ENCODE measurements at places on chromosomes 1 and 21.

DNA sequence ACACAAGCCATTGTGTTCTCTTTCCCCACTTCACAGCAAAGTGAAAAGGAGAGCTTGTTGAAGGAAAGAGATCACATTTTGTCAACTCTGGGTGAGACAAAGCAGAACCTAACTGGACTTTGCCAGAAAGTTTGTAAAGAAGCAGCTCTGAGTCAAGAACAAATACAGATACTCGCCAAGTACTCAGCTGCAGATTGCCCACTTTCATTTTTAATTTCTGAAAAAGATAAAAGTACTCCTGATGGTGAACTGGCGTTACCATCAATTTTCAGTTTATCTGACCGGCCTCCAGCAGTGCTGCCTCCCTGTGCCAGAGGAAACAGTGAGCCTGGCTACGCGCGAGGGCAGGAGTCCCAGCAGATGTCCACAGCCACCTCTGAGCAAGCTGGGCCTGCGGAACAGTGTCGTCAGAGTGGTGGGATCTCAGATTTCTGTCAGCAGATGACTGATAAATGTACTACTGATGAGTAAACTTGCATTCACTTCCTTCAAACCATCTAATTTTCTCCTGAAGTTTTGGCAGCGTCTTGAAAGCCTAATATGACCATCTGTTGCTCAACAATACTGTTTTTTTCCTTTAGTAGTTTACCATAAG, 43.7 kb downstream of the BACH1 start:
- DNase-seq, result peak; percentile 91

DNA sequence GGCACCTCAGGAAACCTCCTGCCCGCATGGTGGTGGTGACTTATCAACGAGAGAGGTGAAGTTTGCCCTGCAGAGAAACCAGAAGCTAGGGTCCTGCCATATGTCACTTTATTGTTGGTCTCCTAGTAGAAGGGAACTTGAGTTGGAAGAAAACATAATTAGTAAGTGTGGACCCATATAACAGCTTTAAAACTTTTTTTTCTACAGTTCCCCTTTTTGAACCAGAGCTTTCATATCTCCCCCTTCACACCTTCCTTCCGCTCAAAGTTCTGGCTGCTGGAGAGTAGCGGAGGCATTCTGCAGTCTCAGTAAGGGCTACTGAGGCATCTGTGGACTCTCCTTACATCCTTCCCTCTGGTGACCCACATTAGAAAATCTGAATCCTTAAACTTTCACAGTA, 48.9 kb downstream of the PHC2 start:
- no peak for DNase-seq

GRCh38 chr1:100810360-100810759, 84.3 kb downstream of the EXTL2 start:
- DNase-seq, result no peak

DNA sequence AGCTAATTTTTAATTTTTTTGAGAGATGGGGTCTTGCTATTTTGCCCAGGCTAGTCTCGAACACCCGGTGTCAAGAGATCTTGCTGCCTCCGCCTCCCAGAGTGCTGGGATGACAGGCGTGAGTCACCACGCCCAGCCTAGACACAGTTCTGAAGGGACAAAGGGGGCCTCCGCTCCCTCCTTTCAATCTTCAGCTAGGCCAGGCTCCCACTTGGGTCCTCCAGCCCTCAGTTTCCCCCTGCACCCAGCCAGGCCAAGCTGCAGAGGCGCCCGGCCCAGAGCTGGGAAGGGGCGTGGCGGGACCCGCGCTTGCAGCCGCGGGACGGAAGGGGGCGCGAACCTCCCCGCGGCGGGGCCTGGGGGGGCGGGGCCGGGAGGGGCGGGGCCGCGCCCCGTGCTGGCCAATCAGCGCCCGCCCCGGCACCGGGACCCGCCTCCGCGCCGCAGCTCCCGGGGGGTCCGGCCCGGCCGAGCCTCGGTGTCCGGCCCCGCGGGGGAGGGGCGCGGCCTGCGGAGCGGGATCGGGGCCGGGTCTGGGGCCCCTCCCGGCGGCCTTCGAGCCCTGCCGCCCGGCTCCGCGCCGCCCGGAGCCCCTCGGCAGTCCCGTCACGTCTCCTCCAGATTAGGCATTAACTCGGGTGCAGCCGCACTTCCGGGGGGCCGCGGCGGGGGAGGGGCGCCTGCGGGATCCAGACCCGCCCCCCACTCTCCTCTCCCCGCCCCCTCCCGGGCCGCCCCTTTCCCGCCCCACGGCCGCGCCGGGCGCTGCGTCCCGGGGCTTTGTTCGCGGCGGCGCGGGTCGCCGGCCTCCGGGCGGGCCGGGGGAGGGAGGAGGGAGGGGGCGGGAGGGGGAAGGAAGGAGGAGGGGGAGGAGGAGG, 559 bp upstream of the AGRN start:
- peak; percentile 81 for DNase-seq

DNA sequence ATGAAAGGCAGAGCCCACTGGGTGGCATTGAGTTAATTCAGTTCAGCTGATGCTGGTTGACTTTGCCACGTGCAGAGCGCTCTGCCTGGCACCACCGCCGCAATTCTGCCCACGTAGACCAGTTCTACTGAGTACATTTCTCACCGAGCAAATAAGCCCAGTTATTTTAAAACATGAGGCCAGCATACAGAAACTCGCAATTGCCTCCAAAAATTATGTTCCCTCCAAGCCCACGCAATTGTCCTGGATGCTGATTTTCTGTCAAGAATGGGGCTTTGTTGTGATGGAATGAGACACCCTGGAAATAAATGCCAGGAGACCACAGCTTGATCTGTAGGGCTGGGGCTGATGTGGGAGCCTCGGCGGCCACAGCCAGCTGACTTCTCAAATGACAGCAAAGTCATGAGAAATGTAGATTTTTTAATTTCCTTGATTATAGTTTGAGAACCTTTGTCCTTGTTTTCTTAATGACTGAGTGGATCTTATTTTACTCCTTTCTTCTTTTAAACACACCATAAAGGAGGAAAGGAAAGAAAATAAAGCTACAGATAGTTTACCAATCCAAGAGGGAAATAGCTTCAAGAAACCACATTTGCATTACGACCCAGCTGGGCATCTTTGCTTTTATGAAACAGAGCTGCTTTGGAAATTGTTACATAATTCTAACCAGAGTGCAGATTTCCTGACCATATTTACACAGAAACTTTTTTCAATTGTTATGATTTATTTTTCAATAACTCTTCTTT, 11.6 kb upstream of the PARP1 start:
- no peak for DNase-seq

- DNase-seq, result no peak
Observed at GRCh38 chr1:77830946-77831345, 51.5 kb downstream of the MIGA1 start.

DNA sequence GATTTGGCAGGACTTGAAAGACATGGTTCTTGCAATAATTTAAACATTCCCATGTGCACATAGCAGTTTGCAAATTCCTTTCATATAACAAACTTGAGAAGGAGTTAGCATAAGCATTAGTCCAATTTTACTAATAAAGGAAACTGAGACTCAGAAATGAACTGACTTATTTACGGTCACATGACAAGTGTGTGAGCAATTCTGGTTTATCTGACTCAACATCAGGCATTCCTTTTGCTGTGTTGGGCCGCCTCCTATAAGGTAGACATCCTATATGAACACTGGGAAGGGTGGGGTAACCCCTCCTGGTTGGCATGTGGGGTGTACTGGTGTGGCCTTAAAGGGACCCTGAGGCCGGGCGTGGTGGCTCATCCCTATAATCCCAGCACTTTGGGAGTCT, 8.5 kb upstream of the CPT2 start:
- no peak for DNase-seq

- no peak for DNase-seq
Observed at GRCh38 chr1:17711941-17712340, 43.2 kb upstream of the ACTL8 start.

- DNase-seq, result no peak
Observed at GRCh38 chr1:81590171-81590570, 210.6 kb upstream of the ADGRL2 start.

DNA sequence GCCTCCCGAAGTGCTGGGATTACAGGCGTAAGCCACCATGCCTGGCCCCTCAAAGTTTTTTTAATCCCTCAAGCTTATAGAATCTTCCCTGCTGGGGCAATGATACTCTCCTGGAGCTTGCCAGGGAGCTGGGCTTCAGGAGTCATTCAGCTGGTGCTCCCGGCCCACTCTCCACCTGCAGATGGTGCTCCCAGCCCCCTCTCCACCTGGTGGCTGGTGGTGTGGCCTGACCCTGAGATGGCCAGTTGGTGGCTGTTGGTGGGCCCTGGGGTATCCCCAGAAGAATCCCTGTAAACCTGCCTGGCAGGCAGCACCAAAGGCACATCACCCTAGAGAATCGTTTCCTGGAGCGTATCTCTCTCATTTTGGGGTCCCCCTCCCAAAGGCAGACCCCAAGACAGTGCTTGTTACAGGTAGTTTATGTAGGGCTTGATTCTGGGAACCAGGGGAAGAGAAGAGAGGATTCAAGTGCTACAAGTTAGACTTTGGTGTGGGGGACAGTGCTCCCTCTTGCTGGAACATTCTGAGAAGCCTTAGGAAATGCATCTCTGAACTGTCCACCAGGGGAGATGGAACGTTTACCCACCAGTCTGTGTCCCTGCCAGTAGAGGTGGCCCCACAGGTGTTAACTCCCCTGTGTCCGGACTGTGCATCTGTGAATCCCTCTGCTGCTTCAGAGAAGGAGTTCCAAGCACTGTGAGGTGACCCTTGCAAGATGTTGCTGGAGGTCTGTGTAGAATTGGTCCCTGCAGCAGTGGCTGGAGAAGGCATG, 29.1 kb upstream of the ACTL8 start:
- DNase-seq, result no peak

DNA sequence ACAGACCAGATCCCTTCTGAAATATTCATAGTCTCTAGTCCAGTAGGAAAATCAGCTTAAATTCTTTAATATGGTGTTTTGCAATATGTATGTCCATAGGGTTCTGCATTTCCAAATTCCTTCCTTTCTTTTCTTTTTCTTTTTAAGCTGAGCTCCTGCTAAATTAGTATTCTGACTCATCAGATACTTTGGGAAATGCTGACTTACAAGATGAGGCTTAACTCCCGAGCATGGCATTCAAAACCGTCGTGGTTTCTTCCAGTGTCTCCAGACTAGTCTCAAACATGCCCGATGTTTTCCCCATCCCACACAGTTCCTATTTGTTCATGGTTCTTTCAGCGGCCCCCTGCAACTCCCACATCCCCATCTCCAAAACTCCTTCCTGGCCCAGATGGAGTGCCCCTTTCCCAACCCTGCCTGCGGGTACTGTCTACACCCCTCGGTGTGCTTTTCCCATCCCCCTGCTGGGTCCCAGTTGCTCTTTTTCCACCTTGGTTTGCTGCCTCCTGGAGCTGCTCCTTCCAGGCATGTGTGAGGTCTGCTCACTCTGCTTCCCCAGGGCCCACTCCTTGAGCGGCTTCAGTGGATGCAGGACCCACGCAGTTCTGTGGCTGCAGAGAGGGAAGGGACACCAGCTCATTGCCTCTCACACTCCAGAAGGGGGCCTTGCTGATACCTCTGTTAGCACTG, 19.5 kb upstream of the ETV3 start:
- DNase-seq, result no peak

GRCh38 chr1:101908980-101909379, 87.7 kb downstream of the OLFM3 start:
- DNase-seq, result no peak

DNA sequence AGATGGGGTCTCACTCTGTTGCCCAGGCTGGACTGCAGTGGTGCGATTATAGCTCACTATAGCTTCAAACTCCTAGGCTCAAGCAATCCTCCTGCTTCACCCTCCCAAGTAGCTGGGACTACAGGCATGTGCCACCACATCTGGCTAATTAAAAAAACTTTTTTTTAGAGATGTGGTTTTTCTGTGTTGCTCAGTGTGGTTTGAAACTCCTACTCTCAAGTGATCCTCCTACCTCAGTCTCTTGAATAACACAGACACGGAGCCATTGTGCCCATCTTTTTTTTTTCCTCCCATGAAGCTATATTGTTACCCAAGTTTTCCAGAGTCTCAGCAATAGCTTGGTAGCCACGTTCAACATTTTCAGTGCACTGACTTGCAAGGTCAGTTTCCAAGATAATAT, 2.7 kb downstream of the GIPC2 start:
- DNase-seq, result no peak

DNA sequence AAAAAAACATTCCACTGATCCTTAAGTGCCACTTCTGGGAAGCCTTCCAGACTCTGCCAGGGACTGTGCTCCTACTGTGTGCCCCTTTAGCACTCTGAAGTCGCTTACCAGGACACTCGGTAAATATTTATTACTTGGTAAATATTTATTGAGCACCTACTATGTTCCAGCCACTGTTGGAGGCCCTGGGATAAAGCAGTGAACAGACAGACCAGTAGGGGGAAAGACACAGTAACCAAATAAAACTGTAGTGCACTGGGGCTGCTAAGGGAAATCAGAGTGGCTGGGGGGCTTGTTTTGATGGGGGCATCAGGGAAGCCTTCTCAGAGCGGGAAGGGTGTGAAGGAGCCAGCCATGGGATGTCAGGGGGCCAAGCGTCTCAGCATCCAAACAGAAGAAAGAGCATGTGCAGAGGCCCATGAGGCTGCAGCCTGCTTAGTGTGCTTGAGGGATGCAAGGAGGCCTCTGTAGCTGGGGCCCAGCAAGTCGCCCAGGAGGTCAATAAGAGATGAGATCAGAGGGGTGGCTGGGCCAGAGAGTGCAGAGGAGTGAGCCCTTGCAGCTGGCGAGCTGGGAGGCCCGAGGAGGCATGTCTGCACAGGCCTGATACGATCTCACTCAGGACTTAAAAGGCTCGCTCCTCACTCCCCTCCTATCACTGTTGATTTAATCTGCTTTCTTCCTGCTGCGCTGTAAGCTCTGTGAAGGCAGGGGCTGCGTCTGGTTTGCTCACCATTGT, 28.6 kb downstream of the KAZN start:
- DNase-seq, result no peak

- DNase-seq, result peak; percentile 26
Observed at GRCh38 chr1:51518033-51518585, 957 bp downstream of the EPS15 start.

GRCh38 chr1:192762265-192762664, 46.6 kb upstream of the RGS2 start:
- DNase-seq, result no peak

- DNase-seq, result no peak
Observed at GRCh38 chr1:22606161-22606560, 30.3 kb upstream of the C1QA start.

DNA sequence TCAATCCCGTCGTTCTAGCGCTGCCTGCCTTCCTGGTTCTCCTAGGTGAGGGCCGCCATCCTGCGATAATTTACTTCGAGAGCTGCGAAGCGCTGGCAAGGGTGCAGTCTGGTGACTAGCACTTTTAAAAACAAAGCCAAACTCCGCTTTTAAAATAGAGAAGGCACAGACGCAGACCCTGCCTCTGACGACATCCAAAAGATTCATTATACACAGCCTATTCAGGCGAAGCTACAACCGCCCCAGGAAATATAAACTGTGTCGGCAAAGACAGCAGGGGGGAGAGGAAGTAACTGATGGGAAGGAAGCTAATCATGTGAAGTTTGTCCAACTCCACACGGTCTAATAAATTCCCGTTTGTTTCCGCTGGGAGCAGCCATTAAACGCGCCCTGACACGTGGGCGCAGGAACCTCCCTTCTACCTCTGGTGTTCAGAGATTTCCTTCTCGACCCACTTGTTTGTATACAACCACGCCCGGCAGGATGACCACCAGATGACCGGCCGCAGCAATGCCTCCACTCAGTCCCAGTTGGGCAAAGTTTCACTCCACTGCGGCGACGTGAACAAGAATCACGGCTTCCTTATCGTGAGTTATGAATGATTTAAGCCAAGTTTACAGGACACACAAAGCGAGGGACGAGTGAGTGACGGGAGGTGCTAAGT, 1.3 kb downstream of the GNG12 start:
- DNase-seq, result peak; percentile 80
